ENCODE measurements at places on chromosomes 1 and 21.
A peak's percentile ranks its signal among the peaks of the same experiment; 100 is the strongest.

DNA sequence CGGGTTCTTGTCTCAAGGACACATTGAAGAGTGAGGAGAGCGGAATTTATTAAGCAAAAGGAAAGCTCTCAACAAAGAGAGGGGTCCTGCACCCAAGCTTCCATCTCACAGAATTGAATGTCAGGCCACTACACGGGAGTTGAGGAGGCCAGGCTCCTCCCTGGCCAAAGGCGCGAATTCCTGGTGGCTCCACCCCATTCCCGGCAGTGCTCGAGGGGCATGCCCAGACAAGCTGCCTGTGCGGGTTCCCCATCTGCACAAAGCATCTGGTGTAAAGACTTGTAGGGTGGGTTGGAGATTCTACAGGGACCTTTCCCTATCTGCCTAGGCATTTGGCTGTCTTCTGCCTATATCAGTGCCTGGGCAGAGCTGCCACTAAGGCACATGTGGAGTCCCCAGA is 648.5 kb upstream of the PKN2 start:
- no peak for DNase-seq

- no peak for DNase-seq
Measured at GRCh38 chr1:6472391-6472790, 6.4 kb upstream of the TNFRSF25 start.

GRCh38 chr1:175152006-175152652 is 40.4 kb downstream of the KIAA0040 start:
- DNase-seq = peak; percentile 77

DNA sequence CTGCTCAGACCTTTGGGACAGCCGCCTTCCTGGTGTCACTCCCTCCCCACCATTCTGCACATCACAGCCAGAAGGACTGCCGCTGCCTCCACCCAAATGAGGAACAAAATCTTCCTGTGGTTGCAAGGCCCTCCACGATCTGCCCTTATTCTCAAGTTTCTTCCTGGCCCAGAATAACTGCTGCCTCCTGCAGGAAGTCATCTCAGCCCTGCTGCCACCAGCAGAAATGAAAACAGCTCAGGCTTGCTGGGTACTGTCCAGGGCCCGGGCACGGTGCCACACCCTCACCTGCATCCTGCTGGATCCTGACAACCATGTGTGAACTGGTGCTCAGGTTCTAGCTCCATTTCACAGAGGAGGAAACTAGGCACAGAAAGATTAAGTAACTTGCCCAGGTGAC is 2.8 kb downstream of the CLDN19 start:
- DNase-seq = no peak

DNA sequence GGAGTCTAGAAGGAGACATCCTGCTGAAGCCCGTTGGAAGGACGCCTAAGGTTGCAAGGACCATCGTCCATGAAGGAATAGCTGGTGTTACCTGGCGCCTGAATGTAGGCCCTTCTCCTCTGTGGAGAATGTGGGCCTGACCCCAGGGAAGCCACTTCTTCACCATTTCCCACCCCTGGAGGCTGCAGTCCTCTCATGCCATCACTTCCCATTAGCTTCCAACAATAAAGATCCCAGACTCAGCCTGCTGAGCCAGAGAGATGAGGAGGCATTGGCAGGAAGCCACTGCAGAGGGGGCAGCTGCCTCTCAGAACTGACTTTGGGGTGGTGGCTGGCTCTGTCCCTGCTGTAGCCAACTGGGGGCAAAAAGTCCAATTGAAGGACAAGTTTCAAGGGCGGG is 21.3 kb upstream of the KCNE2 start:
- no peak for DNase-seq

- DNase-seq = no peak
Measured at GRCh38 chr1:247452447-247453039, 5.4 kb downstream of the OR2B11 start.

- DNase-seq = no peak
Measured at GRCh38 chr1:188228623-188229022, 1399.9 kb downstream of the PLA2G4A start.

DNA sequence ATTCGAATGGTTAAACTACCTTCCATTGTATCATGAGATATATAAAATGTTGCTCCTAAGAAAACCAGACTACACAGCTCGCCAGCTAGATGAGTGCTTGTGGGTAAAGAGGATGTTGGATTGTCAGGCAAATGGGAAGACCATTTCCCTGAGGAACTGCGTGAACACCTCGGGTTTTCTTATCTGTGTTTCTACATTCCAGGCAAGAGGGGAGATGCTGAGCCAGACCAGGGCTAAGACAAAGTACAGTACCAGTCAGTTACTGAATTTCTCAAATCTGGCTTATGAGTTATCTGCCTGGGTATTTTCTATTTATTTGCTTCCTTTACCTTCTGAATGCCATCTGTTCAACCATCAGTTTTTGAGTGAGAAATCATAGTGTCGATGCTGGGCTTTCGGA is 170.8 kb downstream of the PLA2G4A start:
- DNase-seq = no peak
